HCT116 (cell line): ENCODE measurements at places on chromosomes 1 and 21.
A peak's percentile ranks its signal among the peaks of the same experiment; 100 is the strongest.

DNA sequence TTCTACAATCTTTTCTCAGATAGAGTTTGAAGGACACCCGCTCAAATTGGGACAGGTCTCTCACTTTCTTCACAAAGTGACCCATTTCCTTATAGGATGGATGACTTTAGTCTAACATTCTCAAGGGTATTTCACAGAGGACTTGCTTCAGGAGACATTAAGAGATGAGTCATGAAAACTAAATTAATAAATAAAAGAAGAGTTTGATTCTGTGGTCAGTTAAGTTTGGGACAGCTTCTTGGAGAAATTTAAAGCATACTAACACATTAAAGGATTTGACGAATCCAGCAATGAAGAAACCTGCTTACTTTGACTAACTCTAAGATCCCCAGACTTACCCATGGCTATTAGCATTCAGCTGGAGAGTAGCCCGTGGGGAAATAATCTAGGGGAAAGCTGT is 95.6 kb upstream of the RAB3GAP2 start:
- no peak for DNase-seq

DNA sequence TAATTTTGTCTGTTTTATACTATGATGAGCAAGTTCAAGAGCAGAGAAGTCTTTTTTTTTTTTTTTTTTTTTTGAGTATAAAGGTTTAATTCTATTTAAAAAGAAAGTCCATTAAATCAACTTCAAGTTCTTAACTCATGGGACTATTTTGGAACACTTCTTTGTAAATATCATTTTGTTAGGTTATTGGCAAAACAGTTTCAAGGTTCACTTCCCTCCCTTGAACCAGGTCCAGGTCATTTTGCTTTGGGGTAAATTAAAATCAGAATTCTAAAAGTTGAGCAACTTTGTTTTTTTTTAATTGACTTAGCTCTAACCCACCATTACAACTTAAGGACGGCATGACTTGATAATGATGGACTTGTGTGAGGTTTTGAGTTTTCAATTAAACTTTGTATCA is 72.3 kb downstream of the WLS start:
- DNase-seq = no peak

- DNase-seq = no peak
These were observed 62.4 kb downstream of the CD247 start for GRCh38 chr1:167455786-167456446.

- DNase-seq = no peak
These were observed 99.2 kb downstream of the SGIP1 start for GRCh38 chr1:66633159-66633558.

DNA sequence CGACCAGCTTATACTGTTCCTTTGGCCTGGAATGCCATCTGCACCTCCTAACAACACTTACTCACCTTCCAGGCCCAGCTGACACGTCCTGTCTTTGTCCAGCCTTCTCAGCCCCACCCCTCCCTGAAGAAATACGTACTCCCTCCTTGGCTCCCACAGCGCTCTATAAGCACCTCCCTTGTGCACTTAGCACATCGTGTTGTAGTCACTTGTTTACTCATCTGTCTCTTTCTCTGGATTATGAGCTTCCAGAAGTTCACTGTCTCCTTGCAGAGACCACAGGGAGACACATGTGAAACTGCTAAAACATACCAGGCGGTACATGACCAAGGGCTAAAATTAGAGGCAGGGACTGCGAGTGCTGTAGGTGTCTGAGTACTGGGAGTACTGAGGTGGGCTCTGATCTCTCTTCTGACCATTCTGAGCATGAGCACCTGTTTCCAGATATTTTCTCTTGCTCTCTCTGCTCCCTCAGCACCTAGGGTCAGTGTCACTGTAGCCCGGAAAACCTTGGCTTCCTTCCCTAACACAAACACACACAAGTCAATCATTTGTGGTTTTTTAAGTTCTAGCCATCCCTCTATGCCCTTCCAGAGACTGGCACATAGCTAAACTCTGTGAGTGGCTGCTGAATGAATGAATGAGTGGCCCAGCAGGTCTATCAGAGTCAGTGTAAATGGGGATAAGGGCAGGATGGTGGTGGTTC is 5.1 kb downstream of the DCST1 start:
- DNase-seq = no peak

DNA sequence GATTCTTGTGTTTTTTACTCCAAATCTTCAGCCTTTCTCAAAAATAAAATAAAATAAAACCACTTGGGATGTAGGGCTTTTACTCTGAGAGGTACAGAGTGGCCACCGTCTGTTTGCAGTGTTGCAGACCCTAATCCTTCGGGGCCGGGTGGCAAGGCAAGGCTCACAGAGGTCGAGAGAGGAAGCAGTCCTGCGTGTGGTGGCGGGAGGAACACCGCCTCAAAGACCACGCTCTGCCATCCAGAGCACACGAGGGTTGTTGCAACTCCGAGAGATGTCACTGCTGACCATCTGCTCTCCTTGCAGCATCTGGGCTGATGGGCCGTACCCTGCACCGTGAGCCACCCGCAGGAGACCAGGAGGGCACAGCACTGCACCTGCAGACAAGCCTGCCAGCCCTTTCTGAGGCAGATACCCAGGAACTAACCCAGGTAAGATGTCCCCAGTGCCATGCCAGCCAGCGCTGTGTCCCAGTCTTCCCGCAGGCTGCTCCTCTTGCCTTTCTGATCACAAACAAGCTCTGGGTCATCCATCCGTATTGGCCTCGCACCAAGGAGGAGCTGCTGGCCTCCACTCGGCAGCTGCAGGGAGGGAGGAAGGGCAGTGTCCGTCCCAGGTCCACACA is 31.5 kb downstream of the SNAP47 start:
- no peak for DNase-seq

- no peak for DNase-seq
These were observed 70.1 kb upstream of the GORAB start for GRCh38 chr1:170461762-170462384.

DNA sequence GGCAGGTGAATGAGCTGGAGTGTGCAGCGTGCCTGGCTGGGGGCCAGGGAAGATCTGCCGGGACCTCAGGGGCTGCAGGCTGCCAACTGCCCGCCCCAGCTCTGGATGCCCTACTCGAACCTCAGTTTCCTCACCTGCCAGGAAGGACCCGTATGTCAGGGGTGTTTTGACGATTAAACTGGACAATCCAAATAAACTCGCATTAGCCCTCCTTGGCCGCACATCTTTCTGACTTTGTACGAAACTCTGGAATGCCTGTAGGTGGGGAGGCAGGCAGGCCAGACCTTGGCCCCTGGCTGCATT is 8.3 kb upstream of the ZNF669 start:
- DNase-seq = no peak

GRCh38 chr1:92973203-92973897 is 12.1 kb upstream of the DIPK1A start:
- no peak for DNase-seq

GRCh38 chr1:25699500-25700143 is 83.0 kb downstream of the MAN1C1 start:
- DNase-seq = no peak

- DNase-seq = no peak
These were observed 6.5 kb downstream of the PGLYRP4 start for GRCh38 chr1:153342178-153342577.

DNA sequence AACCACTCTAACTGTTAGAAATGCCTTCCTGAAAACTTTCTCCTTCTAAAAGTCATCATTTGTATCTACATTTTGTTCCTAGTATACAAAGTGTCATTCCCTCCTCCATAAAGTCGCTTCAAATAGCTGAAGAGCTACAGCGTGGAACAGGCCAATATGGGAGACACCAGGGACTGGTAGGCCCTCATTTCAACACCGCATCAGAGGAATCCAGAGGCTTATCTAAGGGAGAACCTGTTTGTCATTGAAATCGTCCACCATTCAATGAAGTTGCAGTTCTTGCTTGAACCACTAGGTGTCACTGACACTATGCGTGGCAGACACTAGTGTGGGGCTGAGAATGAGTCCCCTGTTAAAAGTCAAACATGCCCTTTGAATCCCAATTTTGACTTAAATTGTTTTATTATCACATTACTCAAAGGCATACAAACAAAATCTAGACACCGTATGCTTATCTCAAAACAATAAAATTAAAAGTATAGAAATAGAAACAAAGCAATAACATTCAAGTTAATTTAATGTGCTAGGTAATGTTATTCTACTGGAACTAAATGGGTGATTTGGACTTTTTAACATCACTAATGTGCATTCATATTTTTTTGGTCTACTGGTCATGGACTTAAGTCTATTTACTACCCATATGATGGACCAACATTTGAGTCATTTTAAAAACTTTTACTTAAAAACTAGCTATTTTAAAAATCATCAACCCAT is 182.3 kb downstream of the FCRL5 start:
- DNase-seq = peak; percentile 33

GRCh38 chr1:231419738-231420298 is 2.3 kb downstream of the EGLN1 start:
- DNase-seq = no peak

DNA sequence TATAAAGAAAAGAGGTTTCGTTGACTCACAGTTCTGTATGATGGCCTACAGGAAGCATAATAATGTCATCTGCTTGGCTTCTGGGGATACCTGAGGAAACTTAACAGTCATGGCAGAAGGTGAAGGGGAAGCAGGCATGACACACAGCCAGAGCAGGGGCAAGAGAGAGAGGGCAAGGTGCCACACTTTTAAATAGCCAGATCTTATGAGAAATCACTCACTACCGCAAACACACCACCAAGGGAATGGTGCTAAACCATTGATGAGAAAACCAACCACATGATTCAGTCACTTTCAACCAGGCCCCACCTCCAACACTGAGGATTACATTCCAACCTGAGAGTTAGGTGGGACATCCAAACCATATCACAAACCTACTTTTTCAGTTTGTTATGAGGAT is 245.9 kb upstream of the SGIP1 start:
- no peak for DNase-seq

- DNase-seq = no peak
These were observed 110.5 kb downstream of the PEX14 start for GRCh38 chr1:10585242-10585641.

DNA sequence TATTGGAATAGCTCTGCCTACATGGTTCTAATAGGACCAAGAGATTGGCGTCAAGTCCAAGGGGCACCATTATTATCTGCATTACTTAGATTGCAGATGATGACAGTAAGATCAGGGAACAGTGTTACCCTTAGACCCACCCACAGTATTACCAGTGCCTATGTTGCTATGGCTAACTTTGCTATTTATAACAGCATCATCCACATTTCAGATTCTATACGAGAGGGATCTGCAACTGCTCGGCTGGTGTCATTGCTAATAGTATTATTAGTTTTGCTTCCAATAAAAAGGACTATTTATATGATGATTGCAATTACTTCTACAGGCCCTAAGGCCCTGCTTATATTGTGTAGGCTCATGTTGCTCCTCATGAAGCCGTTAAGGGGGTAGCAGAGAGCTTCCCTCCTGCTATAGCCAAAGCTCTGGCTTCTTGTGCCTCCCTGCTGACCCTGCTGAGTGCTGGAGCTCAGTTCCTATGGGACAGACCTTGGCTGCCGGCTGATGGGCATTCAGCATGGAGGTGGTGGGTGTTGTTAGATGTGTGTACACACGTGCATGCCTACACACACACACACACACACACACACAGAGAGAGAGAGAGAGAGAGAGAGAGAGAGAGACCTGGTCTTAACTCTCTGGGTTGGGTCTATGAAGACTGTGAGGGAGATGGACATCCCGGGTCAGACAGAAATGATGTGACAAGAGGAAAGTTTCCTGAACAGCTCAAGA is 1.3 kb downstream of the BCAN start:
- DNase-seq = no peak

DNA sequence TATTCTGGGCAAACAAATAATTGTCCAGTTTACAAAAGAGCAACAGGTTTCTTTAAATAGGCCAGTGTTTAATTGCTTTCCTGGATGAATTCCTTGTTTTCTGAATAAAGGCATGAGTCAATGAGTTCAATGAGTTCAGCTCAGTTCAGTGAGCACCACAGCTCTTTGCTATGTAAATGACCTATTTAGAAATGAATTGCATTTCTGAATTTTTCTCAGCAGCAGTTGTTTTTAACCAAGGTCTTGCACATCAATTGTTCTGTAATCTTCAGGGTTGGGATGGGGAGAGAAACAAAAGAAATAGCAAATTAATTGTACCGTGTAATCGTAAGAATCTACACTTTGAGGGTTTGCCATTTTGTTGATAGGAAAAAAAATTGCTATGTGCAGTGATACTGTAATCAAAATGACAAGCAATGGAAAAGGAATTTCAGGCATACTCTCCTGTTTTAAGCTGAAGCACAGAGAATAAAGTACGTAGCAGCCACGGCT is 45.7 kb downstream of the MIS18A start:
- no peak for DNase-seq

DNA sequence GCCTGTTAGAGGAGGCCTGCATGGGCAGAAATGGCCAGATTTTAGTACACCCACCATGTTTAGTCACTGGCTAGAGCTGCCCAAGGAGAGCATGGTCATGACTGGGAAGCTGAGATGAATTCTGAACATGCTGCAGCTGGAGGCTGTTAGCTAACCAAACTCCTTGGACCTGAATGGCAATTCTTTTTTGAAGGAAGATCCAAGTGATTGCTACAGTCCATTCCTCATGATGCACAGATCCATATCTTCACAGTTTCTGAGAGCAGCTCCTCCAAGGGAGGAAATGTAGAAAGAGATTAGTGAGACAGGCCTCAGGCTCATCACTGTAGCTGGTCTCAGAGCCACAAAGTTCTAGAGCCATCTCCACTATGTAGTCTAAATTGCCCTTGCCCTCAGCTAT is 11.1 kb downstream of the ZFYVE9 start:
- DNase-seq = no peak

- no peak for DNase-seq
These were observed 8.3 kb downstream of the OXCT2 start for GRCh38 chr1:39762550-39763540.

DNA sequence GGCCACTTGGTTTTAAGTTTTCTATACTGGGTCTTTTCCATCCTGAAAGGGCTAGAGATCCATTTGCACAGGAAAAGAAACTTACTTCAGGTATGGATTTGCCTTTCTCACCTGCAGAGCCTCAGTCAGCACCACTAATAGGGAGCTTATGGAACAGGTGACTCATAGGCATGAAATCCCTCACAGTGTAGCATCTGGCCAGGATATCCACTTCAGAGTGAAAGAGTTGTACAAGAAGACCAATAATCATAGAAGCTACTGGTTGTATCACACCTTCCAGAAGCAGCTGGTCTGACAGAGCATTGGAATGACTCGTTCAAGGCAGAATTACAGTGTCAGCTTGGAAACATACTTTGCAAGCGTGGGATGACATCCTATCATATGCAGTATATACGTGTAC is 26.3 kb upstream of the SYT14 start:
- DNase-seq = no peak

DNA sequence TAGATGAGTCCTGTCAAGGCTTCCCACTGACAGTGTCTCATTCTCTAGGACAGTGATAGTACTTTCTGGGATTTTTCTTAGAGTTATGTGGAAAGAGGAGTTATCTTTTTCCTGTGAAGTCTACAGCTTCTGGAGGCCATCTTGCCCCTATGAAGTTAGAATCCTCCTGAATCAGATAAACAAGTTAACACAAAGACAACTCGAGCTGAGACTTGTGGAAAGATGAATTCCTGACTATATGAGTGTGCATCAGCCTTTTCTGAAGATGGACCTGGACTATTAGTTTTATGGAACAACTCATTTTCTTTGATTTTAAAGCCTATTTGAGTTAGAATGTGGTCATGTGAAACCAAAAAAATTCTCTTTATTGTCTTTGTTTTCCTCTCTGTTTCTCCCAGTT is 290.9 kb downstream of the LRRIQ3 start:
- no peak for DNase-seq
